Lung (tissue), 17 donors: ENCODE measurements at places on chromosomes 6 and 20.

DNA sequence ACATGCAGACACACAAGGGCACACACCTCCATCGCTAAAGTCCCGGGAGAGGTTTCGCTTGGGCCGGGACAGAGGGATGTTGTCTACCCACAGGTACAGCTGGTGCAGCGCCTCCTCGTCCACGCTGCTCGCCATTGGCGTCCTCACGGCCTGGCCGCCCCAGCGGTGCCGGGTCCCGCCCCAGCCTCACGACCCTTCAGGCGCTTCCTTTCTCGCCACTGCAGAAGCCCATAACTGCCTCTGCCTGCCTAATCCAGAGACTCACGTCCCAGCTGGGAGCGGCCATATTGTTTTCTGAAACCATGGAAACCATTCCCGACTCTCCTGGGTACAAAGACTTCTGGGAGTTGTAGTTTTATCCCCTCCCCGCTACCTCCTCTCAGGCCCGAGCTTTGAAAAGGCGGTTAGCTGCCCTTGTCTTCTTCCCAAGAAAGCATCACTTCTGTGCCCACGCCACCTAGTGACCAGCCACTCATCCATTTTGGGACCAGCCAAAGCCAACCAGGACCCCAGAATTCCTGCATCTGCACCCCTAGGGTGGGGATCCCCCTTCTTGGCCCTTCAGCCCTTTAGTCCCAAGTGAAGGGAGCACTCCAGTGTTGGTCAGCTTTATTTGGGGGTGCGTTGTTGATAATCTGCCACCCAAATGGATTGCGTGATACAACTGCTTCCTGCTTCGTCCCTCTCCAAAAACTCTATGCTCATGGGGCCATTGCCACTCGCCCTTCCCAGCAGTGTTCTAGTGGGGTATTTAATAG lies at the start of gene SPEF1:
SPEF1 (minus strand) TSS at position 296 of the 758 bp plus-strand sequence; CDS start at position 135, 161 bp downstream.
- DNase-seq, result peak; percentile 97

DNA sequence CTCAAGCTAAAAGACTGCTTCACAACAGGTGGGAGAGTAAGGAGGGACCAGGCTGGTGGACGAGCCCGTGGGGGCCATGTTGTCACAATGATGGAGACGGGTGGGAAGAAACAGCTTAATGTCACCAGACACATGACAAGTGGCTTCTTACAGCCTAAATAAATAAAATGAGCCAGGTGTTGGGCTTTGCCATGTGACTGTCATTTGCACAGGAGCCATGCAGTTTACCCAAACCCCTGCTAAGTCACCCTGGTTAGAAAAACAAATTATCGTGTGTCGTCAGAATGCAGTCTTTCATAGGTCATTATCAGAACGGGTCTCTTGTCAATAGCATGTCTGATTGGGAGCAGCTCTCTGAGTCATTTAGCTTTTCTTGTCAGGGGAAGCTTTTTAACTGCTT lies 18.5 kb downstream of the BTBD3 start:
- DNase-seq, result no peak

DNA sequence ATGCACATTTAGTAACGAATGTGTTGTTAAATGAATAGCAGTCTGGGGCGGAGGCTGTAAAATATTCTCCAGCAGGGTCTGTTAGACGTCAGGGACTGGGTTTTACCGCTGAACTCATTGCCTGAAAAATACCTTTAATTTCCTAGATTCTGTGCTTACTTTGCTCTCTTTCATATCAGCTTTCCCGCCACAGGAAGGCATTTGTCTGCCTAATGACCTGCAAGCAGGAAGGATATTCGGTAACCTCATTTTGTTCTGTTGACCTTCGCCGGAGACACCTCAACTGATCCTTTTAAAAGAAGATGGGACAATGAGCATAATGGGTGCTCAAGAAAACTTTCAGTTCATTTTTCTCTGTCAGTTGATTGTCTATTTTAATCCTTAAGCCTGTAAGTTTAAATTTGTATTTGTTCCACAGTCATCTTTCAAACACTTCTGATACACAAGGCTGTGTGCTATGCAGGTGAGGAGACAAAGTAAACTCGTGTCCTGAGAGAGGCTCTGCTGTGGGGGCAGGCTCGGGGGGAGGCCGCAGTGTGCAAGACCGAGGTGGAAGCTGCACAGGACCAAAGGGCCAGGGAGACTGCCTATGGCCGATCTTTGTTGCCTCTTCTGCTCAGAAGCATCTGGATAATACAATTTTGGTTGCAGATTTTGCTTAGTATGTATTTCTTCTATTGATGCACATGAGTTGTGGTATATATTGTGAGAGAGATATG lies 27.4 kb upstream of the SIM1 start:
- DNase-seq, result no peak

GRCh38 chr20:62428002-62428372 lies 648 bp upstream of the RBBP8NL start:
- DNase-seq, result no peak

- no peak for DNase-seq
These were observed 248.8 kb downstream of the TAF4 start for GRCh38 chr20:61816606-61817460.

DNA sequence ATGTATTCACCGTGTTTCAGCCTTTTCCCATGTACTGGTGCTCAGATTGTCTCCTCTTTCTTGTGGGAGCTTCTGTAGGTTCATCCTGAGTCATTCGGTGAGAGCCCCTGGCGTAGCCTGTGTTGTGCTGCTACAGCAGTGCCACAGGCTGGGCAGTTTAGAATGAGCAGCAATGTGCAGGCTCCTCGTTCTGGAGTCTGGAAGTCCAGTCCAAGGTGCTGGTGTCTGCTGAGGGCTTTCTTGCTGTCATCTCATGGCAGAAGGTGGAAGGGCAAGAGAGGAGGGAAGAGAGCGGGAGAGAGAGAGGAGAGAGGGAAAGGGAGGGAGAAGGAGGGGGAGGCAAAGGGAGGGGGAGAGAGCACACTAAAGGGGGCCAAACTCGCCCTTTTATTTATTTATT lies 15.1 kb downstream of the OSBPL2 start:
- DNase-seq, result no peak

DNA sequence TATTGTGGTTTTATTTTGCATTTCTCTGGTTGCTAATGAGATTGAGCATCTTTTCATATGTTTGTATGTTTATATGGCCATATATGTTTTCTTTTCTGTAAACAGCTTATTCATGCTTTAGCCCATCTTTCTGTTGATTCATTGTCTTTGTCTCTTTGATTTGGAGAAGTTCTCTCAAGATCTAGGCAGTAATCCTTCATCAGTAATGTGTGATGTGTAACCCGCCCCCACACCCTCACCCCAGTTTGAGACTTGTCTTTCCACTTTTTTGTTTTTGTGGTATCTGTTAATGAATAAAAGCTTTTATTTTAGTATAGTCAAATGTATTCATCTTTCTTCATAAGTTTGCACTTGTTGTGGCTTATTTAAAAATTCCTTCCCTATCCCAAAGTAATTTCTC lies 26.0 kb downstream of the ZC3H12D start:
- DNase-seq, result no peak
